CD8-positive, alpha-beta memory T cell (primary cell): ENCODE measurements at places on chromosomes 16 and 17.

DNA sequence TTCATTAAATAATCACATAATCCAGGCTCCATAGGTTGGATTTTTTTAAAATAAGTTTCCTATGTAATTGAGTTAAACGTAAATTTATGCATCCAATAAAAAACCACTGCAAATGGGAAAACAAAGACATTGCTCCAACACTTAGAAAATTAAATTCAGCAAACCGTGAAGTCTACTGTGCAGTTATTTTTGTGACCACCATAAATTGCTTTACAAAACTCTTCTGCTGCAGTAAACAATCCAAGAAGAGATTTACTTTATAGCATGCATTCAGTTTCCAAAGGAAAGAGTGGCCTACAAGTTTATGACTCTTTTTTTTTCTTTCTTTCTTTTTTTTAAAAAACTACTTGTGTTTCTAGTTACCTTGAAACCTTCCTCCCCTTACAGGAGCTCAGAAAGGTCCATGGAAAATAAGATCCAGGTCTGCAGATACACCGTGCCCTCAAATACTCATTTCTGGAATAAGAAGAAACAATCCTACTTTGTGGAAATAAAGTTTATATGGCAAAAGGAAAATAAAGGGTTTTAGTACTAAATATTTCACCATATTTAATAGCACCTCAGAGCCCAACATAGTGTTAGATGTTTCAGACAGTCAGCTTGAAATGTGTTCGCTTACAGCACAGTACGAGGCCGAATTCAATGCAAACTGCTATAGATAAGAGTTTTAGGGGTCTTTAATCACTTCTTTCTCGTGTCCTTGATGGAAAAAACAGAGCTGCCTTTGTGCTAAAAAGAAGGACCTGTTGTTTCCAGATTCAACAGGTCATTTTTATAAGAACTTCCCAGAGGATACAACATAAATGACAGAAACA, 3.2 kb downstream of the HS3ST3A1 start:
- no peak for DNase-seq

GRCh38 chr17:70622368-70623260, 453.3 kb downstream of the KCNJ2 start:
- DNase-seq, result no peak

DNA sequence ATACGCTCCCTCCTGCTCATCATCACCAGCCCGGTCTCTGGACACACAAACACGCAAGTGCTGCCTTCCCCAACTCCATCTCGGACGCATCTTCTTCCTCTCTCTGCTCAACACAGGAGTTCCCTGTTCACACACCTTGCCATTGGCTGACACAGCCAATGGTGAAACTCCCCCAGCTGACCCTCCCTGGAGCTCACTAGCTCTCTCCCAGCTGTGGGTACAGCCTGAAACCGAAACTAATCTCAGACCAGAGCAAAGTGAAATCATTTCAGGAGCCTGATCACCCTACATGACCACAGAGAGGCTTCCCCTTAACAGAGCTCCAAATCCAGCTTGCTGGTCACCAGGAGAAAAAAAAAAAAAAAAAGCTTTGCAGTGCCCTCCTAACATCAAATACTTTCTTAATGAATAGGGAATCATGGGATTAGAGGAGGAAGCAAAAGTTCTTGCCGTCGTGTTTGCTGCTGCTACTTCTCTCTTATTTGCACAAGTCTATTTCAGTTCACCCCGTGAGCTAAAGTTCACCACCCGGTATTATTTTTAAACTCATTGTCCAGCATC, 8.3 kb downstream of the CUEDC1 start:
- peak; percentile 25 for DNase-seq

DNA sequence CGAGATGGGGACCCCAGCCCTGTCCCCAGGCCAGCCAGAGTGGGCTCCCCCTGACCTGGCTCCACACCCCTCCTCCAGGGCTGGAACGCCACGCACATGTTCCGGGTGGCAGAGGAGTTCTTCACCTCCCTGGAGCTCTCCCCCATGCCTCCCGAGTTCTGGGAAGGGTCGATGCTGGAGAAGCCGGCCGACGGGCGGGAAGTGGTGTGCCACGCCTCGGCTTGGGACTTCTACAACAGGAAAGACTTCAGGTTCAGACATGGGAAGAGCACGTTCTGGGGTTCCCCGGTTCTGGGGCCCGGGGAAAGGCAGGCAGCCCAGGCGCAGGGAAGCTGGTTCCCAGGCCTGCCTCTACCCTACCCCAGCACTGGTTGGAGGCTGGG, 4.6 kb downstream of the ACE start:
- no peak for DNase-seq

DNA sequence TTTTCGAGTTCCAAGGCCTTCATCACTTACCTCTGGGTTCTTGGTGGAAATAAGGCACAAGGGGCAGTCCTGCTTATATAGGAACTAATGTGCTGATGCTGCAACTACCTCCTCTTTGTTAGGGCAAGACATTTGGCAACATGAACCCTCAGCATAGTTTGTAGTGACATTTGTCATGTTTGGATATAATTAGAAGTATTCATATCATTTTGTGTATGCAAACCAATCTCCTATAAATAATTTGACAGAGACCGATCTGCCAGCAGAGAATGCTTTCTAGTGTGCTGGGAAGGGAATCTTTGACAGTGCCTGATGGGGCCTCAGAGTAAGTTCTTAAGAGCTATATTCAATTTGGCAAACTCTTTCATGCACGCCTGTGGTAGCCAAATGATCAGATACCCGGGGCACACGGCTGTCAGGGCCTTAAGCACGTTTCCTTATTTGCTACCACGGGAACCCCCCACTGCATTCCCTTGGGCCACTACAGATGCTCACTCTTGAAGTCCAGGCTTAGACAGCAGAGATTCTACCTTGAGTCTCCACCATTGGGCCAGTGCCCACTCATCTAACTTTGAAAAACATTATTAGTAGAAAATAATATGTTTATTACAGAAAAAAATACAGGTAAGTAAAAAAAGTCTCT, at the start of gene MYH8:
Gene MYH8 (minus strand): TSS at position 51 of the 643 bp plus-strand sequence. CDS start 1,723 bp downstream, outside the sequence.
- no peak for DNase-seq

DNA sequence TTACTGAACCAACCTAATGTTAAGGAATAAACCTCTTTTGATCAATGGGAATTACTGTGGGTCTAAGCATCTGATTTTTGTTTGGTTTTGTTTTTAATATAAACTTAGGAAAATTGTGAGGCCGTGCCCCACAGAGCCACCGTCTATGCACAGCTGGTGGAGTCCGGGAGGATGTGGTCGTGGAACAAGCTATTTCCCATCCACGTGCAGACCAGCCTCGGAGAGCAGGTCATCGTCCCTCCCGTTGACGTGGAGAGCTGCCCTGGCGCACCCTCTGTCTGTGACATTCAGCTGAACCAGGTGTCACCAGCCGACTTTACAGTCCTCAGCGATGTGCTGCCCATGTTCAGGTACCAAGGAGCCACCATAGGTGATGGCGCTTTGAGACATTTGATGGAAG, 28.4 kb downstream of the PRMT7 start:
- no peak for DNase-seq

GRCh38 chr17:78581304-78581703, 4.1 kb upstream of the DNAH17 start:
- no peak for DNase-seq

DNA sequence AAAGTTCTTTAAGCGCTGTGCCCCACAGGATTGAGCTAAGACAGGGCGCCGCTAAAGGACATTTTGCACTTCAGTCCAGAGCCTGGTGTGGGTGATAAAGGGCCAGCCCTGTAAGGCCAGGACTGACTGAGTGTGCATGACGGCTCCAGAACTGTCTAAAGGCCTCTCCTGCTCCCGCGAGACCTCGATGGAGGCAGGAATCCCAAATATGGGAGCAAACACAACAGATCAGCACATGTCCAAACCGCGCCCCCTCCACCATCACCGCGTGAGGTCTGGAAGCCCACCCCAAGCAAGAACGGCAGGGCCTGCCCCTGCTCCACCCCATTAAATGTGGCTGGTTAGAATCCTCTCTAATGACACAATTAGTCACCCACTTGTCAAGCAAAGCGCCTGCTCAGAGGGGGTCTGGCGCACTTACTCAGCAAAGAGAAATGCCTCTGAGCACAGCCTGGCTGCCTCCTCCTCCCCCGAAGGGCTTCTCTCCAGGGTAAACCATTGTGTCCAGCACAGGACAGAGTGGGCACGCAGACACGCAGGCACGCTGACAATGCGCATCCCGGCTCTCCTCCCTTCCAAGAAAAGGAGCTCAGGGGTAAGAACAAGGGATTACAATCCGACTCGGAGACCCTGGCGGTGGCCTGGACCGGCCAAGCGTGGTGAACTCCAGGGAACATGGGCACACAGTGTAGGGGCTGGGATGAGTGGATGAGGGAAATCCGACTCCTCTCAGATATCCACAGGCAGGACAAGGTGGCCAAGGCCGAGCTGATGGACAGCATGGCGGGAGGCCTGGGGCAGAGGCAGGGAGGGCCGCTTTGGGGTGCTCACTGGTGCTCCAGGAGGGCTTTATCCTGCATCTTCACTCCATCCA, 1.5 kb downstream of the MXRA7 start:
- DNase-seq, result no peak

- DNase-seq, result no peak
Measured at GRCh38 chr16:68444056-68444657, 4.2 kb downstream of the SMPD3 start.

DNA sequence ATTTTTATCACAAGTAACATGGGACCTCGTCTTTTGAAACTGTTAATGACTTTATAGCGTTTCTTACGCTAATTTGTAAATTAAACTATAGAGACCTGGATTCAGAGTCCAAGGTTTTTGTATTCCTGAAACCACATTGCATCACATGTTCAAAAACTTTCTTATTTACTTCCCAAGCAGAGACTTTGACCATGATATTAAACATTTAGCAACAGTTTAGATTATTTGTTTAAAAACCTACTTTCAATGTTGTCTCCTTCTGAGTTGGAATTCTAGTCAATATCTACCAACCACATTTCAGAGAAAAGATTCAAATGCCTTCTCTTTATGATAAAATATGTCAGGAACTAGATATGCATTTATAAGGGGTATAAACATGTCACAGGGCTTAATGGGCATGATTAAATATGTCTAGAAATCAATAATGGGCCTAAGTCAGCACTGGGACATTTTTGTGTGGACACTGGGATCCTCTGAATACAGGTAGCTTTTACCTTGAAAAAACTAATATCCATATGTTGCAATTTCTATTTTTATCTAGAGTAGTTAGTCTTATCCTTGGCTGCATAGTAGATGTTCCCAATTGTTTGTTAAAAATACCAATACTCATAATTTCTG, 6.3 kb upstream of the APOH start:
- DNase-seq, result no peak

GRCh38 chr17:41760878-41761277, 25.6 kb downstream of the JUP start:
- DNase-seq, result no peak

- DNase-seq, result peak; percentile 67
Measured at GRCh38 chr16:67883872-67884261, 818 bp upstream of the NRN1L start.

GRCh38 chr17:60305141-60305540, 86.8 kb downstream of the USP32 start:
- DNase-seq, result no peak

- no peak for DNase-seq
Measured at GRCh38 chr17:77894126-77894956, 64.2 kb upstream of the TNRC6C start.

GRCh38 chr16:11667221-11667823, 933 bp upstream of the SNN start:
- DNase-seq, result no peak

DNA sequence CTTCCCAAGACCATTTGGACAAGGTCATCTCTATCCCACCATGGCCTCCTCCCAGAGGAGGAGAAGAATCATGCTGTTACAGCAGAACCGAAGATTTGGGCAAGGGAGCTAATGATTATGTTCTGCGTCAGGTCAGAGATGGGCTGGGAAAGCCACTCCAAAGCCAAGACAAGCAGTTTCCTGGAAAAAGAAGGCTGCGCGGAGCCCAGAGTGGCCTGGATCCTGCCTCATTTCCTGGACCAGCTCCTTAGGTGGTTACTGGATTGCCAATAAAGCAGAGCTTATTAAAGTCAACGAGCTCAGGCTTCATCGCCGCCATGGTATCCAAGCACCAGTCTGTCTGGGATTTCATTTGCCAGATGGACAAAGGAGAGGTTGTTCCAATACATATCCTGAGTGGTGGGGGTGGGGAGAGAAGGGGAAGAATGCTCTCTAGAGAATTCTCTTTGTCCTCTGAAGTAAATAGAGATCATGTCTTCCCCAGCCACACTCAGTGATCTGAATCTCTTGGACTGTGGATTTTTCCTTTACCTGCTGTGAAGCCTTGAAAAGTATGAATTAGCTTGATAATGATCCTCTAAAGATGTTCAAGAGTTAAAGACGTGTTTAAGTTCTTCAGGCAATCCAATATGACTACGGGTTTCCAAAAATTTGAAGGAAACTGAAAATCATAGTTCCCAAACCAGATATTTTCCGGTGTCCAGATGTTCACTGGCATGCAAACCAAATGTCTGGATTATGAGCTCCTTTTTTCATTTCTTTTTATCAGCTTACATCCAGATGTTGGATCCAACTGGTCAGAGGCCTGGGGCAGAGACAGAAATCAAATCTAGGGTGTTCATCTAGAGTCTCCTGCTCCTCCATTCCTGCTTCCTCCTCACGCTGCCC, 17.7 kb downstream of the PRAC1 start:
- DNase-seq, result no peak

- DNase-seq, result peak; percentile 52
Measured at GRCh38 chr17:46192439-46193150, 634 bp downstream of the KANSL1 start.

DNA sequence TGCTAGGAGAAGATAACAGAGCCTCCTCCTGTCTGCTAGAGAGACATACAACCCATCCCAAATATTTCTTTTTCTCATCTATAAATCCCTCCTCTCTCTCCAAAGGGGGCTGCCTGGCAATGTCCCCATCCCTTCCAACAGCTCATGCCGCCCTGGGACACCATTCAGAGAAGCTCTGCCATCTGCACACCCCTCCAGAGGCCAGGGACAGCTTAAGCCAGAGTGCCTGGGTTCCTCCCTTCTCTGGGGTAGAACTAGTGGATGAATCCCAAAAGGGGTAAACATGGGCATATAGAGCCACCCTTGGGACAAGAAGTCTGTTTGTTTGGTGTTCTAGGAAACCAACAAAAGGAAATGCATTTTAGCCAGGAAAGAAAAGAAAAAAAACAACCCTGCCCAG, 2.6 kb upstream of the LPO start:
- no peak for DNase-seq

- DNase-seq, result no peak
Measured at GRCh38 chr16:66204756-66205155, 161.7 kb upstream of the CDH5 start.

DNA sequence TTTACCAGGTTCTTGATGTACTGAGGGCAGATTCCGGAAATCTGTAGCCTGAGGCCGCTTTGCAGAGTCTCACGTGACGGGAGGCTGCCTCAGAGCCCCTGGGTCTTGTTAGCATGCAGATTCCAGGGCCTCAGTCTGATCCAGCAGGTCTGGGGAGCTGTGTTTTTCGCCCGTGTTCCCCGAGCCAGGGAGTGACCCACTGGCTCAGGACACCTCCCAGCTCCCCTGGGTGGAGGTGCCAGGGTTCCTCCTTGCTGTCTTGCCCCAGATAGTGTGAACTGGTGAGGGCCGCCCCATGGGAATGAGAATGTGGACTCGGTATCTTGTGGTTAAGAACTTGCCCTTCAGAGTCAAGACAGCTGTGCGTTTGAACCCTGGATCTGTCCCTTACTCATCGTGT, 98.6 kb downstream of the OR1D5 start:
- no peak for DNase-seq

- no peak for DNase-seq
Measured at GRCh38 chr16:26710450-26710849, 356.3 kb upstream of the C16orf82 start.

GRCh38 chr17:68422821-68423220, 34.5 kb downstream of the WIPI1 start:
- DNase-seq, result no peak
